Midbrain (tissue), 1 donor: ENCODE measurements at places on chromosomes 1 and 21.

- no peak for DNase-seq
These were observed 60.3 kb downstream of the FH start for GRCh38 chr1:241459186-241459802.

- no peak for DNase-seq
These were observed 286.1 kb downstream of the KIF26B start for GRCh38 chr1:245440922-245441321.

DNA sequence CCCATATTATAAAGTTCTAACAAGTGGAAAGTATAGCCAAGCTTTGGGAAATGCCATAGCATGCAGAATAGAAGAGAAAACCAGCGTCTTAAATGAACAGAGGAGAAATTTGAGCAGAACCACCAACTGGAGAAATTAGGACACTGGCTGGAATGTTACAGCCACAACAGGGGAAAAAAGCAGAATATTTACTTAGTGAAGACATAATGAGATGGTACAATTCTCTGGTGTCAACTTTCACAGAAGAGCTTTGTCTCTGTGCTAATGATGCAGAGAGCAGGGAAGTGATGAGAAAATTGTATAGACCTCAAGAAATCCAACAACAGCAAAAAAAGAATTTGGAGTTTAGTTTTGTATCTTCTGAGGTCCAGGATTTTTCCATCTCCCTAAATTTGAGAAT is 249.7 kb downstream of the KIF26B start:
- no peak for DNase-seq

DNA sequence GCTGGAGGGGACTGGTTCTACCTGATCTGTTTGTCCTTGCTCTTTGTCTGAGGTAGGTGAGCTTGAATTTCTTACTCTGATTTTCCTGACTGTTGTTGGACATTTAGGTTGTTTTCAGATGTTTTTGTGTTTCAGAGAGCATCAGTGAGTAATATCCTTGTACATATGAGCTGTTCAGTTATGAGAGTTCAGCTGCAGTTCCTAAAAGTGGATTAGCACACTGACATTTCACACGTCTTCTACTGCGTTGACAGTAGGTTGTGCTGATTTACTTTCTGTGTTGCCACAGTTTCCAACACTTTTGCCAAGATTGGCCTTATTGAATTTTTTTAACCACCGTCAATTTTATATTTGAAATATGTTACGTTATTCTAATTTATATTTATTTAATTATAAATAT is 27.7 kb downstream of the CXADR start:
- no peak for DNase-seq

DNA sequence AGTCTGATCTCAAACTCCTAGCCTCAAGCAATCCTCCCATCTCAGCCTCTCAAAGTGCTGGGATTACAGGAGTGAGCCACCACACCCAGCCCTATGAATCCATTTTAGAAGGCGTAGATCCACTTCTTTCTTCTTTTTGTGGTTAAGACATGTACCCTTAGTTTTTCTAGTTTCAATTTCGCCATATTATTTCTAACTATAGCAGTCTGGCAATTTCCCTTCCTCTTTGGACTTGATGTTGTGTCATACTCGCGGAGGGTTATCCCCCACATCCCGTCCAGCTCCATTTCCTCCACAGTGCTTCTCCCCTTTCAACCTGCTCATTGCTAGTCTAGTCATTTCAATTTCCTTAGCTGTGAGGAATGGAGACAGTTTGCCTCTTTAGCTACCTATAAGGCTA is 5.2 kb upstream of the LRRC8D start:
- no peak for DNase-seq

- DNase-seq = no peak
These were observed 64.0 kb upstream of the RGS21 start for GRCh38 chr1:192252776-192253175.

DNA sequence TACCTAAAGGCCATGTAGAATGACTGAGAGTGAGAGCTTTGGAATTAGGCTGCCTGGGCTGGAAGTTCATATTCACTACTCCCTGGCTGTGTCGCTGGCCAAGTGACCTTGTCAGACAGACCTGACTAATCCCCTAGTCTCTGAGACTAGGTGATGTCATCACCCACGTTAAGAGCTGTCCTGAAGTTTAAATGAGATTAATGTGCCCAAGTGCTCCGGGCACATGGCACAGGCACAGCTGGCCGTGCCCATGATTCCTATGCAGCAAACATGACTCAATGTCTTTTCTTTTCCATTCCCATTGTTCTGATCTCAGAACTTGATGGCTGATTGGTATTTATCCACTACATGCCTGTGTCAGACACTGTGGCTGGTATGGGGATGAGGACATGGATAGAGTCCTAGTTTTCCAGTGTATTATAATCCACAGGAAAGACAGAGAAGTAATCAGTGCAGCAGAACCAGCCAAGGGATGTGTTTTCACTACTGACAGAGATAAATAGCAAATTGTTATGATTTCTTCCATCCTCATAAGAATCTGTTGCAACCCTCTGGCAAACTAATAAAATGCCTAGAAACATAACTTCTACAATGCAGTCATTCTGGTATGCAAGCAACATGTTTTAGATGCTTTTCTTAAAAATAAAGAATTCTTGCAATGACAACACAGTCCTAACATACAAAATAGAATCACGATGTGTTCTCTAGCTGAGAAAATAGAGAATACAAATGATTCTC is 180.9 kb downstream of the PCP4 start:
- no peak for DNase-seq

DNA sequence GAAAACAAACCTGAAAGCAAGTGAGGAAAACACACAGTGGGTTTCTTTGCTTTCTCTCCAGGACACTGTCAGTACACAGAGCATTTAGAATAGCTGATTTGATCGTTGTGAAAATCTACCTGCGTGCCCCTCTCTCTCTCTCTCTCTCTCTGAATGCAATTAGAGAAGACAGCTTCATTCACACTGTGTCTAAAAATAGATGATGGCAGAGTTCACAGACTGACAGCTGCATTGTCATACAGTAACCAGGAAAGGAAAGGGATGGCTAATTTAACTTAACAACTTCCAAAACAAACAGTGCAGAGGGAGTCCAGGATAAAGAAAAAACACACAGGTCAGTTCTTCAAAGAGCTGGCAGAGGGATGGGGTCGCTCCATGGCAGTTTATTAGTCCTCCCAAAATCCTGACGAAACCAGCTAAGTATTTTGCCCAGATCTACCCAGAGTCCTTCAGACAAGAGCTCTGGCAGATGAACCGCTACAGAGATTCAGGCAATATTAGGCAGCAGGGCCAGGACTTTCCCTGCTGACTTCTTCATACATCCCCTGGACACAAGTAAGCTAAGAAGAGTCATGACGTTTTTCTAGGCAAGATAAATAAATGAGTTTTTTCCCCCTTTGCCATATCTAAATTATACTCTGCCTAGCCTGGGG is 58.9 kb downstream of the WLS start:
- no peak for DNase-seq

- DNase-seq = no peak
These were observed 19.1 kb downstream of the ASTN1 start for GRCh38 chr1:177145106-177146070.

DNA sequence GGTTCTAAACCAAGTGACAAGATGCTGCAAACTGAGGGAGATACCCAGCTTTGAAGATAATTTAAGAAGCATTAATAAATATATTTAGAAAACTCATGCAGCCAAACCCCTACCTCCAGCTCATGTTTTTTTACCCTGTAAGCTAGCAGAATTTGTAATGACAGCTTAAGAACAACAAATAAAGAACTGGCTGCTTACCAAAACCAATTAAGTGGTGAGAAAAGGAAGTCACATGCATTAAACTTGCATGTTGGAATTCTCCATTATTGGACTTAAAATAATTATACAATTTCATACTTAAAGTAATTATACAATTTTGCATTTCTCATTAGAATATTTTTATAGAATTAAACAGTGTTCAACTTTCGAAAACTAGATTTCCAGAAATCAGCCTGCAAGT is 75.6 kb upstream of the CNIH3 start:
- DNase-seq = peak; percentile 0

GRCh38 chr1:48761411-48761810 is 15.3 kb downstream of the BEND5 start:
- DNase-seq = no peak

DNA sequence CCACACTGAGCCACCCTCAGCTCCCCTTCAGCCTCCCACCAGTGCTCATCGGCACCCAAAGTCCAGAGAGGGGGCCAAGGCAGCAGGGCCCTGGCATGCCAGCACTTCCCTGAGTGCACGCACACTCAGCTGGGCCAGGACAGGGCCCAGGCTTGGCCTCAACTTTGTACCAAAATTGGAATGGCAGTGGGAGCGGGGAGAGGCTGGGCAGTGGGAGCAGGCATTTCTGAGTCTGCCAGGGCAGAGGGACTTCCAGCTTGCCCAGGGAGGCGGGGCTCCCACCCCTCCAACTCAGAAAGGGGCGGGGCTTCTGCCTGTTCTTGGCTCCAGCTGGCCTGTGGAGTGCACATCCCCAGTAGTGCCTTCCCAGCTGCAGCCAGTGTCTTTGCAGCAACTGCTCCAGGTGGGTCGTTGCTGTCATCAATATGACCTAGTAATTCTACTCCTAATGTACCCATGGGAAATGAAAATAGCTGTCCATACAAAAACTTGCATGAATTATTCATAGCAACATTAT is 10.3 kb upstream of the SNX7 start:
- DNase-seq = no peak
